ENCODE measurements at places on chromosomes 5 and 9.

DNA sequence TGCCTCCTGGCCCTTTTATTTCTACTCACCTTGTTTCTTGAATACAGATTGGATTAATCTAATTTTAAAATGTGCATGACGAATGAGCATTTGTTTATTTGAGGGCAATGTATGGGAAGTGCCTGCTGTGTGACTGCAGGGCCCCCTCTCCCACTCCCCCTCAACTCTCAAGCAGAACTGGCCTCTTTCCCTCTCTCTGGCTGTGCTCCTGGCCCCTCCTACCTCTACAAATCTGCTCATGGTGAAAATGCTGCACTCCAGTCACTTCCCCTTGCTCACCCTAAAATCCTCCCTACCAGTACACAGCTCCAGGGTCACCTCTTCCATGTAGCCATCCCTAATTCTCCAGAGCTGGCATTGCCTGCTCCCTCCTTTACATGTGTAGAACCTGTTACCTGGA lies 17.2 kb upstream of the NDST1 start:
- no peak for DNase-seq

DNA sequence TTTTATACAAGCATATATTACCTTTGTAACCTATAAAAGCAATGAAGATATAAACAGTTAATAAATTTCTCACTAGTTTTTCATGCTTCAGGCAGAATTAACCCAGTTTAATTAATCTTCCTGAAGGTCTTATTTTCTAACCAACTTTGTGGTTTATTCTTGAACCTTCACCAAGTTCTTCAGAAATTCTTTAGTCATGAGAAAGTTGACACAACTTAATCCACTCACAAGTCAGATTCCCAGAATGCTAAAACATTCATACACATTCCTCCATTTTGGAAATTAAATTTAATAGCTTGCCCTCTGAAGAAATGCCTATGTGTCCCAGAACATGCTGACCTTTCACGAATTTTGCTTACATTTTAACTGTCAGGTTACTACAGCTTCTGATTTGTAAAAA lies 105.4 kb upstream of the PAM start:
- no peak for DNase-seq

GRCh38 chr5:89662499-89662898 lies 747.1 kb downstream of the CETN3 start:
- no peak for DNase-seq

GRCh38 chr9:118929287-118929686 lies 439.9 kb downstream of the BRINP1 start:
- DNase-seq, result no peak
